AG09319 (cell line): ENCODE measurements at places on chromosomes 4 and X.
A peak's percentile ranks its signal among the peaks of the same experiment; 100 is the strongest.

DNA sequence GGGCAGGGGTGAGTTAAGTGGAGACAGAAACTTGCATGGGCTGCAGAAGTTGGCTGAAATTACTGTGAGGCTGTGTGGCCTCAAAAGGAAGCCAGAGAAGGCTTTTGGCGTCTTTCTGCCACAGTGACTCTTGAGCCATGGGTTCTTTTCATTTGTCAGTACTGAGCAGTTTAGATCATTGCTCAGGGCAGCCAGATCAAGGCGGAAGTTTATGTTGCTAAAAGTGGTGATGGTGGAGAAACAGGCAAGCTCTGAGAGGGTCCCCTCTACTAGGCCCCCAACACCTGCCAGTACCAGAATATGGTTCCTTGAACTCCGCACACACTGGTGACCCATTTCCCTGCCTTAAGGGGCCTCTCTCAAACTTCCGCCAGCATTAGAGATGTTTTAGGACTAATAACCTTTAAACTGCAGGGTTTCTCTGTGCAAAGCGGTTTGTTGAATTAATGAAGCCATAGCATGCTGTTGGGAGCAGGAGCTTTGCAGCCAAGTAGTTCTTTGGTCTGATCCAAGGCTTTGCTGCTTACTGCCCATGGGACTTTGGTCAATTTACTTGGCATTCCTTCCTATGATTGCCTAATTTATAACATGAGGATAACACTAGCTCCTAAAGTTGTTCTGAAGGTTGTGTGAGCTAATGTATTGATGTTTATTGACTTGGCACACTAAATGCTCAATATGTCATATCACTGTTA lies 34.5 kb downstream of the RNF175 start:
- no peak for DNase-seq

DNA sequence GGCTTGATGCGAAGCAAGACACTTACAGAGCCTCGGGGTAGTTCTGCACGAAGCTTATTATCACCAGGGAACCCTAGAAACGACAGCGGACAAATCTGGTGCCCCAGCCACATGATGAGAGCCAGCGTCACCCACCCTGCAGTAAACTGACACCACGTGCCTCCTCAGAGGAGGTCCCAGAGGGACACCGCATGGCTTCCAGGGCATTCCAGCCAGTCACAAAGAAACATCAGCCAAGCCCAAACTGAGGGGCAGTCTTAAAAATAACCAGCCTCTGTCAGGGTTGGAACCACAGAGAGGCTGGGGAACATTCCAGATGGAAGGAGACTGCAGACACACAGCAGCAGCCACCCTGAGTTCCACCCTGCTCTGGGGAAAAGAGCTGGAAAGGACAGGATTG lies 36.6 kb upstream of the HGFAC start:
- no peak for DNase-seq

- no peak for DNase-seq
Observed at GRCh38 chr4:81651243-81651899, 179.7 kb upstream of the RASGEF1B start.

GRCh38 chr4:41177016-41177415 lies 37.3 kb downstream of the APBB2 start:
- DNase-seq = no peak

DNA sequence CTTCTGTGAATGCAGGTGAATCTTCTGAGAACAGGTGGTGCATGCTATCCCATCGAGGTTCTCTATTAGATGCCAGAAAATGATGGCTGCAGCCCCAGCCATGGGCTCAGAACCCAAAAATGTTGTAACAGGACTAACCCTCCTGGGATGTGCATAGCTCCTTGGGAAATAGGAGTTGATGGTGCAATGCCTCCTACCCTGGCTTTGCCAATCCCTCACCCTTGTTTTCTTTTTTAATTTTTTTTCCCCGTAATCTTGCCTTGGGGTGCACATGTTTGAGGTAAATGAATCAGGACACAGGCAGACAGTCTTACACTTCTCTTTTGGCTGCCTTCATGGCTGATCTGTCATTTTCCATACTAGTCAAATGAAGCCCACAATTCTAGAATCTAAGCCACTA lies 96.6 kb downstream of the KIT start:
- no peak for DNase-seq

GRCh38 chrX:8284131-8284530 lies 113.1 kb upstream of the VCX2 start:
- no peak for DNase-seq

GRCh38 chrX:67604979-67605703 lies 61.3 kb downstream of the AR start:
- DNase-seq = peak; percentile 47

- no peak for DNase-seq
Observed at GRCh38 chrX:102975016-102975415, 37.9 kb downstream of the RAB40AL start.

DNA sequence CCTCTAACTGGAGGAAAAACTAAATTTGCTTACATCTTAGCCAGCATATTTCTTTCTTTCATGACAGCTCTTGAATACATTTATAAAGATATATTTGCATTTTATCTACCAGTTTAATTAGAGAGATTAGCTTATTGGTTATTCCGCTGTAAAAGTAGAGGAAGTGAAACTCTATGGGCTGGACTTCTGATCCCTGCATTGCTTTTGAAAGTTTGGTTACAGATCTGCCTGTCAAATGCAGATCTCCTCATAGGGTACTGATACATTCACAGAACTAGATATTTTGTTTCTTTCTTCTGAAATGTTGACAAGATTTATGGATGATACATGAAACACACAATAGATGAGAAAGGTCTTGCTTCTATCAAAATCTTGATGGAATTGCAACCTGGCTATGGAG lies 581.4 kb upstream of the AADAT start:
- no peak for DNase-seq

- no peak for DNase-seq
Observed at GRCh38 chrX:127177966-127178365, 358.4 kb downstream of the PRR32 start.

DNA sequence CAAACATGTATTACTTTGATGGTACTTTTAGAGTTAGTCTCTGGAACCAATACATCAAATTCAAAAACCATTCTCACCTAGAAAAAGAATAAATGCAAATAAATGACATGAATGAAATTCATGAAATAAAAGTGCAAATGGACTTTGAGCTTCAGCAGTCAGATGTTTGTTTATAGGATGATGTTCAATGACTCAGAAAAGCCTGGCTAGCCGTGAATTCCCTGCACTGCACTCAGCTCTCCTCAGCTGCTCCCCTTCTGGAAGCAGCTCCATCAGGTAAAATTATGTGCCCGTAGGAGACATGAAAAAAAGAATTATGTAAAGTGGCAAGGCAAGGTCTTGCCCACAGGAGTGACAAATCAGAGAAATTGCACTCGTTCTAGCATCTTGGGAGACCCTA lies 390.6 kb downstream of the GPM6A start:
- DNase-seq = no peak

DNA sequence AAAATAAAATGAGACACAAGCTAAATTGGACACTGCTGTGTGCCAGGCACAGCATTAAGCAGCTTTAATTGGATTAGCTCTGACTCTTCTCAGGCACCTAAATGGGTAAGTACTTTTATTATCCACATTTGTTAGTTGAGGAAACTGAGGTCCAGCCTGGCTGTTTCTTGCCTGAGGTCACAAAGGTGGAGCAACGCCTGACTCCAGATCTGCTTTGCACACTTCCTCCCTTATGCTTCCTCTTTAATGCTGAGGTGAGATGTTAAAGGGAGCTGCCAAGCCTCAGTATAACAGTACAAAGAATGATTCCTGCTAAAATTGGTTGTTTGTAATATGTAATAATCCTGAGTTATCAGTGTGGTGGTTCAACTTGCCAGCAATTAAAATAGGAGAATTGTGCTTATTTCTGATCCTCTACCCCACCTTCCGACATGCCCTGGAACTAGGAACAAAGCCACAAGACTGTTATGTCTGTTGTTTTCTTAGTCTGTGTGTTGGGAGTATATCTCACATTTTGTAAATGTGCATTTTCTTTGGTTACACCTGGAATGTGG lies 74.4 kb downstream of the AFF1 start:
- DNase-seq = no peak

DNA sequence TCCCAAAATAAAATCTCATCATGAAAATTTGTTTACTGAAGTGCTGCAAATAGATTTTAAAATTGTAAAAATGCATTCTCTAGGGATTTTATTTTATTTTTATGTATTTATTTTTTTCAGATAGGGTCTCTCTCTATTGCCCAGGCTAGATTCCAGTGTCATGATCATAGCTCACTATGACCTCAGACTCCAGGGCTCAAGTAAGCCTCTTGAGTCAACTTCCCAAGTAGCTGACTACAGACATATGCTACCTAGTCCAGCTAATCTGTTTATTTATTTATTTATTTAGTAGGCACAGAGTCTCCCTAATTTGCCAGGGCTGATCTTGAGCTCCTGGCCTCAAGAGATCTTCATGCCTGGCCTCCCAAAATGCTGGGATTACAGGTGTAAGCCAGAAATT lies 317.7 kb upstream of the ANXA10 start:
- DNase-seq = no peak

DNA sequence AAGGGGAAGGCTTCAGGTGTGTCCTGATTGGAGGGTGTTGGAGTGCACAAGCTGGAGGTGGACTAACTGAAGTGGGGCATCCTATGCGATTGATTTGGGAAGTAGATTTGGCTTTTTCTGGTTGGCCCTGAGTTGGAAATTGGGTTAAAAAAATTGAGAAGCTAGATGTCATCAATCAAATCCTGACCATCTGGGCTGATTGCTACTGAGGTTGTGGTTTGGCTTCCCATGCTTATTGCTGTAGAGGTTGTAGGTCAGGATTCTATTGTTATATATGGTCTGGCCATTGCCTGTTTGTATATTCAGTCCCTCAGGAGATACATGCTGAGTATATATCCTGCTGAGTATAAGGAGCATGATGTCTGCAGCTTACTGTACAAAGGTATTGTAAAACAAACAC lies 7.7 kb upstream of the ZNF81 start:
- DNase-seq = no peak

DNA sequence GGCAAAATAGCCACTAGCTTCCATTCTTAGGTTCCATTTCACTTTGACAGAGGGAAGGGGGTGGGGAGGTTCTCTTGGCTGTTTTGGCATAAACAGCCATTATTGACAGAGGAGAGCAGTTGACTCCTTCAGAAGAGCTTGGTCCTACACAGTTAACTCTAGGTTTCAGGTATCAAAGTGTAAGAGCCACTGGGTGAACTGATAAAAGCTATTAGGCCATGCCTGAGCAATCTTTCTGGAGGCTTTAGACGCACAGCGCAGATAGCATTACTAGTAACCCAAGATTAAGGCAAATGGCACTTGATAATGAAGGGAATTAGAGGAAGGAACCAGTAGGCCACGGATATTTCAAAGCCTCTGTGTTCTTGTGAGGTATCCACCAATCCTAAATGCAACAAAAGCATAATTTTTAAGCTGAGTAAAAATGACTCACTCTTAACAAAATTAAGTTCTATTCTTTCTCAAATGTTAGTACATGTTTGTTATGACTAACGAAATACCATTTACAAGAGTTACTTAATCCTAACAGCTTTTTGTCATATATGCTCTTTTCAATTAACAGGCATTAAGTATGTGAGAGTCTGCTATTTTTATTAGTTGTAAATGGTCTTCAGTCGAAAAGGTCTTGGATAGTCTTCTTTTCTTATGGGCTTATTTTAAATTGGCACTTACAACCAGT lies 53.6 kb downstream of the SLC7A11 start:
- DNase-seq = no peak

DNA sequence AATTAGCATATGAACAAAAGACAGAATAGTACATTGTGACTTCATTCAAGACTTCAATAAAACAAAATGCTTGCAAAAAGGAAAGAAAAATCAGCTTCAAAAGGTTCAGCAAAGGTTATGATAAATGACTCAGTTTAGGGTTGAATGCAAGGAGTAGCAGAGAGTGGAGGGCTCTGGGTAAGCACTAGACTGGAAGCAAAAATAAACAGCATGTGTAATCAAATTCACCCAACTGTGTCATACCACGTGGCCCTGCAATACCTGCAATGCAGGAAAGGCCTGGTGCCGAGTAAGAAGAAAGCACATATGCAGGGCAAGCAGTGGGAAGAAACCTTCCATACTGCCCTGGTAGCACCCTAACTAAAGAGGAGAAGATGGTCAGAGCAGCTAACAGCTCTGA lies 88.7 kb downstream of the ATP11C start:
- no peak for DNase-seq

- DNase-seq = peak; percentile 12
Observed at GRCh38 chr4:130043732-130044160, 947.8 kb downstream of the C4orf33 start.

GRCh38 chr4:24249972-24250371 lies 334.4 kb downstream of the DHX15 start:
- no peak for DNase-seq

DNA sequence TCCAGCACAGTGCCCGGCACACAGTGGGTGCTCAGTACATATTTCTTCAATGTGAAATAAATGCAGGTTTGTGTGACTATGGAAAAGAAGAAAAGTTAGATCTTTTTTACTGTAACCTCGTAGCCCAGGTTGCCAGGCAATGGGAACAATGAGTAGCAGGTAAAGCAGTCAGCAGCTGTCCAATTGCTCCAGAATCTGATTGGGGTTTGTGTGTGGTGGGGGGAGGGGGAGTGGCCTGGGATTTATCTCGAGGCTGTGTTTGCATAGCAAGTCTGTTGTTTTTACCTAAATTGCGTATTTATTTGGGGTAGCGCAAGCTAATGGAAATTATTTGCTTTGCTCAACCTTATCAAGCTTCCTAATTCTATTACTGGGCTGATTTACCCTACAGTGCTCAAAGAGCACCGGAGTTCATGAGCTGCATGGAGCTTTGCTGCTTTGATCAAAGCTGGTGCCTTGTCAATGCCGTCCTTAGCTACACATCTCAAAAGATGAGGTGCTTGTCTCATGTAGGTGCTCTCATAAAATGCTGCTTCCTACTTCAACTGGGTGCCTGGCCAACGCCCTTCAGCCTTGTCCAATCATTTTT lies 145.0 kb upstream of the DGKK start:
- DNase-seq = no peak

GRCh38 chr4:53011259-53011905 lies 149.3 kb downstream of the RASL11B start:
- no peak for DNase-seq

DNA sequence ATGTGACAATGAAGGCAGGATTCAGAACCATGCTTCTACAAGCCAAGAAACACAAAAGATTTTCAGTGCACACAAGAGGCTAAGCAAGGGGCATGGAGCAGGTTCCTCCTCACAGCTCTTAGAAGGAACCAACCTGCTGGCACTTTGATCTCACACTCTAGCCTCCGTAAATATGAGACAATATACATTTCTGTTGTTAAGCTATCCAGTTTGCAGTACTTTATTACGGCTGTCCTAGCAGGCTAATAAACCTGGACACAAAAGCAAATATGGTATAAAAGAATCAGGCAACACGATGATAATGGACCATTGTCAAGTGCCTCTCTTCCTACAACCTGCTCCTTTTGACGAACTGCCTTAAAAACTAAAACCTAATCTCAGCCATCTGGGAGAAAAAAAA lies 114.5 kb downstream of the ZAR1 start:
- no peak for DNase-seq

GRCh38 chr4:61301271-61301670 lies 101.1 kb downstream of the ADGRL3 start:
- DNase-seq = no peak

DNA sequence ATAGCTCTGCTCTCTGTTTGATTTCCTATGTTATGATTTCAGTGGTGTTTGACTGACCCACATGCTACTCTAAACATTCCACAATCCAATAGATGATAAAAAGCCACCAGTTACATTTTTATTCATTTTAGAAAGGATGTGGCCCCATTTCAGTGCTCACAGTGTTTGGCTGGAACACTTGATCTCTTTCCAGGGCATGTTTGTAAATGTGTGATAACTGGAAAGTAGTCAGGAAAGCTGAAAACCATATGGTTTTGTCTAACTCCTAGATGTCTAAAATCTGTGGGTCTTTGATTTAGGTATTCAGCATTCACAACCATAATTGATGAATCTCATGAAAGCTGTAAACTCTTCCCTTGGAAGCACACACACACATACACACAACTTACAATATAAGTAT lies 904.9 kb upstream of the AGA start:
- DNase-seq = no peak
